HCT116 (cell line): ENCODE measurements at places on chromosomes 1 and 21. TPM values are rescaled to one million over a fixed set of nuclear protein-coding genes. Genes with fewer than 3 reads are reported as not detected.

SPSB1 gene
- total RNA-seq, result 10.8 TPM

PUM1 gene
- total RNA-seq, result 113 TPM

GSTM4 gene
- 15.9 TPM for total RNA-seq

AUNIP gene
- 12.1 TPM for total RNA-seq

GJB3 gene
- 46.7 TPM for total RNA-seq

CYP2J2 gene
- total RNA-seq, result 1.1 TPM

NUP210L gene
- 0.10 TPM for total RNA-seq

PROK1 gene
- total RNA-seq, result 0.22 TPM

GRCh38 chr1:66175581-66175980 lies 358.4 kb upstream of the SGIP1 start:
- no peaks in the 10 kb centered on the region for H3K36me3 ChIP-seq
- H3K4me1 ChIP-seq, result no peaks in the 10 kb centered on the region; the same call in 1 of the 2 replicates
- no peaks in the 10 kb centered on the region for H3K27me3 ChIP-seq
- DNase-seq, result no peak
- no peak overlapping the region for H3K4me3 ChIP-seq

DNA sequence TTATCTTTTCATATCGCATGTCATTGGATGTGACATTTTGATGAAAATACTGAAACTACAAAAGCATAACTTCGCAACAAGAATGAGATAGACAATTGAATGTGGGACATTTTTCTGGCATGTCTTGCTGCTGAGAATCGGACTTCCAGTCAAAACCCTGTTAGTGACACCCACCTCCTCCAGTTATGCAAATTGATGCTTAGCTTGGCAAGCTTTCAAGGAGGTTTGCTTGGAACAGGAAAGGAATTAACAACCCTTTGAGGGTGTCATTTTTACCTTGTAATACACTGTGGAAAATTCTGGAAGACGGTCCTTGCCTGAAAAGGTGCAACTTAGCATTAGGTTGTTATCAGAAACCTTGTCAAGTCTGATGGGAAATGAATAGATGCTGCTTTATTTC lies 38.8 kb upstream of the FAM3B start:
- DNase-seq, result no peak
- H3K27ac ChIP-seq, result no peak overlapping the region
- H3K4me1 ChIP-seq, result no peaks in the 10 kb centered on the region
- H3K36me3 ChIP-seq, result no peaks in the 10 kb centered on the region

DNA sequence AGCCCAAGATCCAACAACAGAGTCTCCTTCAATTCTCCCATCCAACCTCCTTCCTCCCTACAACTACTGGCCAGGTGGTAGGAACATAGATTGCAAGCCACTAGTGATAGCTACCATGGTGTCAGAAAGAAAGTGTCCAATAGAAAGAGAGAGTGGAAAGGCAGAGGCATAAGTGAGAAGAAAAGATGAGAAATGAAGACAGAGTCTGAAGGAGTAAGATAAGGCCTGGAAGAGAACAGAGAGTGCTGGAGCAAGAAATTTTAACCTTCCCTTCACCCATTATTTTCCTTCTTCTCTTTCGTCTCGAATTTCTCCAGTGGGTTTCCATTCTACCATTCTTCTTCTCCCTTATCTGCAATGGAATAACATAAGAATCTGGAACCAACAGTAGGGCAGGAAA lies 57.9 kb downstream of the CDC42BPA start:
- H3K27me3 ChIP-seq, result no peaks in the 10 kb centered on the region
- H3K4me3 ChIP-seq, result no peak overlapping the region
- DNase-seq, result no peak
- H3K4me1 ChIP-seq, result peaks cover 7% of the 10 kb centered on the region
- no peaks in the 10 kb centered on the region for H3K36me3 ChIP-seq
- H3K27ac ChIP-seq, result no peak overlapping the region

GRCh38 chr1:203629507-203630082 lies 3.0 kb downstream of the ATP2B4 start:
- H3K27me3 ChIP-seq, result no peaks in the 10 kb centered on the region
- no peak overlapping the region for H3K4me3 ChIP-seq
- H3K27ac ChIP-seq, result no peak overlapping the region
- no peak for DNase-seq

- H3K27ac ChIP-seq, result no peak overlapping the region
- H3K4me1 ChIP-seq, result no peaks in the 10 kb centered on the region
- H3K4me3 ChIP-seq, result no peak overlapping the region
- DNase-seq, result no peak
- H3K27me3 ChIP-seq, result no peaks in the 10 kb centered on the region
- no peaks in the 10 kb centered on the region for H3K36me3 ChIP-seq
Measured at GRCh38 chr1:119159111-119159510, 18.7 kb upstream of the WARS2 start.

- no peaks in the 10 kb centered on the region for H3K4me1 ChIP-seq
- H3K27ac ChIP-seq, result no peak overlapping the region
- no peak for DNase-seq
- no peaks in the 10 kb centered on the region for H3K36me3 ChIP-seq
- H3K27me3 ChIP-seq, result no peaks in the 10 kb centered on the region
Measured at GRCh38 chr1:183103147-183103546, 79.9 kb downstream of the LAMC1 start.

- H3K27ac ChIP-seq, result no peak overlapping the region
- H3K27me3 ChIP-seq, result no peaks in the 10 kb centered on the region
- DNase-seq, result no peak
- H3K4me1 ChIP-seq, result no peaks in the 10 kb centered on the region
Measured at GRCh38 chr1:187655104-187655503, 826.4 kb downstream of the PLA2G4A start.

- H3K27me3 ChIP-seq, result no peaks in the 10 kb centered on the region
- H3K4me1 ChIP-seq, result no peaks in the 10 kb centered on the region
- no peaks in the 10 kb centered on the region for H3K36me3 ChIP-seq
- H3K4me3 ChIP-seq, result no peak overlapping the region
Measured at GRCh38 chr1:163477276-163477830, 155.6 kb downstream of the NUF2 start.

DNA sequence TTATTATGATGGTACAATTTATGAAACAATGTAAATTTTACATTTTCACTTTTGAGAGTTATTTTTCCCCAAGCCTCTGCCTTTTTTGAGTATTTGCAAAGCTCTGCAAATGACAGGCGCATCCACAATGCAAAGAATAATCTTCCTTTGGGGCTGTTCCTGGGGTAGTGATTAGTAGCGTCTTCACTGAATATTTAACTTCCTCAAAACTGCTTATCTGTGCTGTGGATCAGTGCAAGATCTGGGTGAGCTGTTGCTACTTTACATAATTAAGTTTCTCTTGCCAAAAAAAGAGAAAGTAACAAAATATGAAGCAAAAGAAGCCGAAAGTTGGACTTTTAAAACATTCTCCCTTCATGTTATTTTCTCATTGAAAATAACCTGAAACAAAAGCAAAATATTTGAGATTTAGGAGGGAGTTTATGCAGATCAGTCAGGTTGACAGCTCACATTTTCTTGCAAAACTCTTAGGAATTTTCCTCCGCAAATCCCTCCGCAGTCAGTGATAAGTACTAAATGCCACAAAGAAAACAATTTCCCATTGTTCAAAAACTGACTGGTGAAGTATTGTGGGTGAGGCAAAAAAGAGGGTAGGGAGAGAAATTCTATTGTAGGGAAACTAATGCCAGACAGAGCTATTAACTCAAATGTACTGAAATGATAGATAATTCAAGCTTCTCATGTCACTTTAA lies 276.4 kb upstream of the B3GALT2 start:
- H3K4me3 ChIP-seq, result no peak overlapping the region
- no peak for DNase-seq
- no peaks in the 10 kb centered on the region for H3K4me1 ChIP-seq
- no peaks in the 10 kb centered on the region for H3K36me3 ChIP-seq

DNA sequence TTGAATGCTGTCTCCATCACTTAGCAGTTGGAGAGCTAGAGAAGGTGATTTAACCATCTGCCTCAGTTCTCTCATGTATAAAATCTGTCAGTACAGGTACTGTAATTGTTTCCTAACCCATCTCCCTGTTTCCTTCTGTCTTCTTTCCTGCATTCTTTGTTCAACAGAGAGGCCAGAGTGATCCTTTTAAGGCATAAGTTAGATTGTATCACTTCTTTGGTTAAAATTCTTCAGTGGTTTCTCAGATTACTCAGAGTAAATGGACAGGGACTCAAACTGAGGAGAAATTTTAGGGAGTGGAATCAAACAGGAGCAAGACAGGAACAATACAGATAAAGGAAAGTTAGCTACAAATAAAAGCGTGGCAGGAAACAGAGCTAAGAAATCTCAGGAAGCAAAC lies 45.2 kb upstream of the SSX2IP start:
- no peak for DNase-seq
- H3K36me3 ChIP-seq, result no peaks in the 10 kb centered on the region
- H3K4me3 ChIP-seq, result no peak overlapping the region
- H3K27ac ChIP-seq, result no peak overlapping the region

GRCh38 chr1:166164995-166165660 lies 1.7 kb downstream of the FAM78B start:
- no peaks in the 10 kb centered on the region for H3K36me3 ChIP-seq
- no peak overlapping the region for H3K27ac ChIP-seq
- DNase-seq, result no peak
- peaks cover 13% of the 10 kb centered on the region for H3K4me1 ChIP-seq
- H3K27me3 ChIP-seq, result 0 out of 2 replicates have a peak, but pooled peaks cover 5% of the 10 kb centered on the region
- no peak overlapping the region for H3K4me3 ChIP-seq

DNA sequence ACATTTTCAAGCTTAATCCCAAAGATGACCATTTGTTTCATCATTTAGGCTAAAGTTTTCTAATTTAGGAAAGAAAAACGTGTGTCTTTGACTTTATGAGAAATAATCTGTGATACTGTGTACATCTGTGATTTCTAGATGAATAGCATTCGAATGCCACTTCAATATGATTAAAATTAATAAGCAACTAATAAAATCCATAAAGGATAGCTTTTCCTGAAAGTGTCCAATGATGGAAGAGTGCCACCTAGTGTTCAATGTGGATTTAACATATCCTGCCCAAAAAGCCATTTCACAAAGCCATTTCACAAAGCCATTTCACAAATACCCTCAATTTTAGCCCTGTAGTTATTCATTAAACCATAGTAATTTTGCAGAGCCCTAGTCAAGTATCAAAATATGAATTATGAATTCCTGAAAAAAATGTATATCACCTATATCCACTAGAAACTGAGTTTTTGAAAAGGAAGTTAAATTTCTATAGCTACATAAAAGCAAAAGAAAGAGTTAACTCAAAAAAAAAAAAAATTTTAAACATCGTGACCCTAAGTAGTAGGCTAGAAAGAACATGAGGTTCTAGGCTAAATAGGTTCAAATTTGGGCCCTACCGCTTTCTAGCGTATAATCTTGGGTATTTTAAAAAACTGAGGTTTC lies 19.1 kb downstream of the NME7 start:
- no peaks in the 10 kb centered on the region for H3K27me3 ChIP-seq
- peak; percentile 57 for DNase-seq
- H3K4me3 ChIP-seq, result no peak overlapping the region

DNA sequence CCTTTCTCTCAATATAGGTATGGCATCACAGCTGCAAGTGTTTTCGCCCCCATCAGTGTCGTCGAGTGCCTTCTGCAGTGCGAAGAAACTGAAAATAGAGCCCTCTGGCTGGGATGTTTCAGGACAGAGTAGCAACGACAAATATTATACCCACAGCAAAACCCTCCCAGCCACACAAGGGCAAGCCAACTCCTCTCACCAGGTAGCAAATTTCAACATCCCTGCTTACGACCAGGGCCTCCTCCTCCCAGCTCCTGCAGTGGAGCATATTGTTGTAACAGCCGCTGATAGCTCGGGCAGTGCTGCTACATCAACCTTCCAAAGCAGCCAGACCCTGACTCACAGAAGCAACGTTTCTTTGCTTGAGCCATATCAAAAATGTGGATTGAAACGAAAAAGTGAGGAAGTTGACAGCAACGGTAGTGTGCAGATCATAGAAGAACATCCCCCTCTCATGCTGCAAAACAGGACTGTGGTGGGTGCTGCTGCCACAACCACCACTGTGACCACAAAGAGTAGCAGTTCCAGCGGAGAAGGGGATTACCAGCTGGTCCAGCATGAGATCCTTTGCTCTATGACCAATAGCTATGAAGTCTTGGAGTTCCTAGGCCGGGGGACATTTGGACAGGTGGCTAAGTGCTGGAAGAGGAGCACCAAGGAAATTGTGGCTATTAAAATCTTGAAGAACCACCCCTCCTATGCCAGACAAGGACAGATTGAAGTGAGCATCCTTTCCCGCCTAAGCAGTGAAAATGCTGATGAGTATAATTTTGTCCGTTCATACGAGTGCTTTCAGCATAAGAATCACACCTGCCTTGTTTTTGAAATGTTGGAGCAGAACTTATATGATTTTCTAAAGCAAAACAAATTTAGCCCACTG lies 11.5 kb downstream of the HIPK1 start:
- no peaks in the 10 kb centered on the region for H3K27me3 ChIP-seq
- no peaks in the 10 kb centered on the region for H3K4me1 ChIP-seq

- no peak for DNase-seq
- no peaks in the 10 kb centered on the region for H3K27me3 ChIP-seq
- peaks cover 70% of the 10 kb centered on the region for H3K4me1 ChIP-seq
- H3K36me3 ChIP-seq, result no peaks in the 10 kb centered on the region
Measured at GRCh38 chr1:18924221-18924691, 21.9 kb upstream of the ALDH4A1 start.

- H3K36me3 ChIP-seq, result no peaks in the 10 kb centered on the region
- H3K4me3 ChIP-seq, result no peak overlapping the region
- no peak overlapping the region for H3K27ac ChIP-seq
- H3K27me3 ChIP-seq, result no peaks in the 10 kb centered on the region
Measured at GRCh38 chr1:203281033-203281432, 24.3 kb upstream of the BTG2 start.

DNA sequence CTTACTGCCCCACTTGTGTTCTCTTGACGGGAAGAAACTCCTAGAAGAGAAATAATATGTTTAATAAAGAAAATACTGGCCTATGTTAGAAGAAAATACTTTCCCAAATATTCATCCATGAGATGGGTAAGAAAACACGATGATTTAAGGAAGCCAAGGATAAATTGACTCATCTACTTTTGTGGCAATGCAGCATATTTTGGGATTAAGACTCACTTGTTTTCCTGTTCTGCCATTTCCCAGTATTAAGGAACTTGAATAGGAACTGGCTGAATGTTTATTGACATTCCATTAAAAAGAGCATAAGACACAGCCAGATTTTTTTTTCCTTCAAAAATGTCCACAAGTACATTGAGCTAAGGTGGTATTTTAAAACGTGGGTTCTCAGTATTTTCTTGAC lies 10.9 kb upstream of the ADAMTS5 start:
- H3K36me3 ChIP-seq, result no peaks in the 10 kb centered on the region
- no peaks in the 10 kb centered on the region for H3K4me1 ChIP-seq
- no peak for DNase-seq
- no peaks in the 10 kb centered on the region for H3K27me3 ChIP-seq
- no peak overlapping the region for H3K4me3 ChIP-seq
